NB4 (cell line): ENCODE measurements at places on chromosomes 5 and 9.

DNA sequence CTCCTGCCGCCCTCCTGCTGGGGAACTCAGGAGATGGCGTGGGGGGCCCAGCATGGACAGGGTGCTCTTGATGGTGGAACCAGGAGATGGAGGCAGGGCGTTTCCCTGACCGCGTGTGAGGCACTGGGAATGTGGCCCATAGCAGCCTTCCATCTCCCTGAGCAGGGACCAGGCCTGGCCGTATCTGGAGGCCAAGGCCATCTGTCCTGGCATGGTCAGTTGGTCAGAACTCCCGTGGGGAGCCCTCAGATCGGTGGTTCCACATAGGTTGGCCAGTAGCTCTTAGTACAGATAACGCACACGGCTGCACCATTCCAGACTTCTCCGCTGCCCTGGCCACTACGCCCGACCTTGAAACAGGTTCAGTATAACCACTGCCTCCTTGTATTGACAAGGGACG is 77.6 kb downstream of the KCNT1 start:
- no peak for DNase-seq

- no peak for DNase-seq
These were observed 371.9 kb downstream of the CETN3 start for GRCh38 chr5:90037646-90038045.

- DNase-seq: no peak
These were observed 166.5 kb downstream of the MAPKAP1 start for GRCh38 chr9:125540497-125540896.

GRCh38 chr9:98288881-98289280 is 33.4 kb upstream of the TBC1D2 start:
- DNase-seq: no peak

DNA sequence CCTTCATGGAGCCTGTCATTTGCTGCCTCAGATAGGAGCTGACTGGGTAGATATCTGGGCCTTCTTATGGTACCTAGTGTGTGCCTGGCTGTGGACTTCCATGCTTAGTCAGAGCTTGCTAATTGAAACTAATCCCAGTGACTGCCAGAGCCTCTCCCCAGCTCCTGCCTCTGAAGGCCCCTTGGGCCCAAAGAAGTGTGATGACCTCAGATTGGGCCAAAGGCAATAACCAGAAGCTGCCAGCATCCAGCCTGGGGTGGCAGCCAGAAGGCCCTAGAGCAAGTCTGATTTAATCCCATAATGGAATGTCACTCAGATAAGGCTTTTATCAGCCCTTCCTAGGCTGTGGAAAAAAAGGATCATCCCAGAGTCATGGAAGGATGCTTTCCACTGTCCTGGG is 17.1 kb upstream of the CDC23 start:
- DNase-seq: no peak

DNA sequence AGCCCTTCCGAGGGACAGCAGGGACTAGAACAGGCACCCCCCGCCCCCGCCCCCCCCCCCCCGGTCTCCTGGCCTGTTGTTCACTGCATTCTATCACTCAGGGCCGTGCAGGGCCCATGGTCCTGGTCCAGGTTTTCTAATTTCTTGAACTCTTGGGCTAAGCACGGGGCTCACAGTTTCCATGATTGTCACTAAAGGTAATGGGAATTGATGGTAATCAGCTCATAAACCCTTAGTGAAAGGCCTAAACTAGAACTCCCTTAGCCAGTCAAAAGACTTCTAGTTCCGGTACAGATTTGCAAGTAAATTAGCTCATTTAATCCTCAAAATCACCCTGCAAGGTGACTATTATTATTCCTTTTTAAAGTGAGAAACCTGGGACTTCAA is 14.7 kb upstream of the PWWP2A start:
- DNase-seq: no peak

- DNase-seq: no peak
These were observed 7.2 kb upstream of the MCC start for GRCh38 chr5:113495422-113495841.

DNA sequence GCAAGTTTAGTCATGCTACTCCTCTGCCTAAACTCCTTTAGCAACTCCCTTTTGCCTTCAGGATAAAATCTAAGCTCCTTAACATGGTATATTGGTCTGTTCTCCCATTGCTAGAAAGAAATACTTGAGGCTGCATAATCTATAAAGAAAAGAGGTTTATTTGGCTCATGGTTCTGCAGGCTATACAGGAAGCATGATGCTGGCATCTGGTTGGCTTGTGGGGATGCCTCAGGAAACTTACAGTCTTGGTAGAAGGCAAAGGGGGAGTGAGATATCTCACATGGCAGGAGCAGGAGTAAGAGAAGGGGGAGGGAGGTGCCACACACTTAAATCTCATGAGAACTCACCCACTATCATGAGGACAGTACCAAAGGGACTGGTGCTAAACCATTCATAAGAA is 145.0 kb downstream of the GDNF start:
- no peak for DNase-seq

- no peak for DNase-seq
These were observed 635.8 kb downstream of the PDE4D start for GRCh38 chr5:59257488-59258400.

DNA sequence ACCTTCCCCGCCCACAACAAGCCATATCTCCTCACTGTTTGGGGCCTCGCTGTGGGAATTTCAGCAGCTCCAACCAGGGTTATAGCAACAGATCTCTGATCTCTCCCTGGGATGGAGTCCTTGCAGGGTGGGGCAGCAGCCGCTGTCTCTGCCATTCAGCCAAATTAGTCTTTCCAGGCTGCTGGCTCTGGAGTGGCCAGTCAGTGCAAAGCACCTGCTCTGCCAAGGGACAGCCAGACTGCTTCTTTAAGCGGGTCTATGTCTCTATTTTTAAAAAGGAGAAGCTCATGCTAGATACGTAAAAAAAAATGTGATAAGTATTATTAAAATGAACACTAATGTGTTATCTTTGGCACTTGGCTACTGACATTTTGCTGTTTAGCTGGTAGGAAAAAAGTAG is 380.2 kb downstream of the CDH10 start:
- DNase-seq: no peak

DNA sequence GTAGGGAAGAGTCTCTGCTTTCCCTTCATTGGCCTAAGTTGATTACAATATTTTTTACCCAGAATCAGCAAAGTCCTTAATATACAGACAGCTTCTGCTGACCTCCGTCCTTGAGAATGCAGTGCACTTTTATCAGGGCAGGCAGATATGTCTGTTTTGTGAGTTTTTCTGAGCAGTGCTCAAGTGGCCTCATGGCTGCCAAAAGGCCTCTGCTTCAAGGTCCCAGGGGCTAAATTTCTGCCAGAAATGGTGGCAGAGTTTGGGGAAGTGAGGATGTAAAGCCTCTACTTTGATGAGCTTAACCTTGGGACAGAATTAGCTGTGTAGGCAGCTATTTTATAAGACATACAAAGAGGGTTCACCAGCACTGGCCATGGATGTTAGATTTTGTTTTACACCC is 275.8 kb downstream of the ADAMTSL1 start:
- no peak for DNase-seq

GRCh38 chr9:107999011-107999410 is 509.4 kb upstream of the KLF4 start:
- DNase-seq: no peak

DNA sequence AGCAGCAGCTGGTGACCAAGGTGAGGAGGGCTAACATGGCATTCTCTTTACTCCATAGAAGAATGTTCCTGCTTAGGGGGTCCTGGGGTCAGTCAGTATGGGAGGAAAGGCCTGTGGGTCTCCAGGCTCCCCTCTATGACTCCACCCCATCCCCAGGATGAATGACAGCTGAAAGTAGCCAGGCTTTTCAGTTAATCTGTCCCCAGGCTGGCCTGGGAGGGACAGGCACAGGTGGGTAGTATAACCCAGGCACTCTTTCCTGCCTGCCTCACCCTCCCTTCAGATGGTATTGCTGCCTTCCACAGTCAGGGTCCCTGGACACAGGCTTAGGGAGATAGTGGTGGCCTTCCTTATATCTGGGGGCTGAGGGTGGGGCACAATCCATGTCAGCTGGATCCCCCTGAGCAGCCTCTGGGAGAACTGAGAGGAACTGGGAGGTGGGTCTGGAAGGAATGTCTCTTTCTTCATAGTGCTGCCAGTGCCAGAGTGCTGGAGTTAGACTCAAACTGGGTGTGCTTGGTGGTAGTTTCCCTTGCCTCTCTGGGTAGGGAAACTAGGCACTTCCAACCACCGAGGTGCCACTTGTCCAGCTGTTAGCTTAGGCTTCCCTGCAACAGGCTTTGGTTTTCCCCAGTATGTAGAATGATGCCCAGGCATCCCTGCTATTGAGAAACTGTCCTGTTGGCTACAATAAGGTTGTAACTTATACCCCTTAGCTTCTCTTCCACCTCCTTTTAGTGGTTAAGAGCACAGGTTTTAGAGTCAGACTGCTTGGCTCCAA is 27.8 kb downstream of the LARP1 start:
- no peak for DNase-seq

- no peak for DNase-seq
These were observed 910 bp upstream of the GARNL3 start for GRCh38 chr9:127263664-127264063.

- no peak for DNase-seq
These were observed 100.5 kb downstream of the XRCC4 start for GRCh38 chr5:83177803-83178202.

DNA sequence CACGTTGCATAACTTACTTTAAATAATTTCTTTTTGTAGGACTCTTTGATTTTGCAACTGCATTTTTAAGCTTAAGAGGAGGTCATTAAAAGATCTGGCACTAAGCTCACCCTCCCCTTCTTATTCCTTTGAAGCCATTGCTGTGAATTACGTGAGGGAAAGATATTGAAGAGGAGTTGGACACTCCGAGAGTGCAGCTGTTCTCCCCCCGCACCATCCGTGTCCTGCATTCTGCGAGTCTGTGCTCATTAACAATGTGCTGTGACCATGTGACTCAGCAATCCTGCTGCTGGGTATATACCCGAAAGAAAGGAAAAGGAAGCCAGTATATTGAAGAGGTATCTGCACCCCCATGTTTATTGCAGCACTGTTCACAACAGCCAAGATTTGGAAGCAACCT is 40.0 kb downstream of the NXNL2 start:
- peak; percentile 19 for DNase-seq

- no peak for DNase-seq
These were observed 133.0 kb downstream of the EBF1 start for GRCh38 chr5:158966716-158967115.

- no peak for DNase-seq
These were observed 1060.4 kb downstream of the CDH12 start for GRCh38 chr5:21792748-21793147.

DNA sequence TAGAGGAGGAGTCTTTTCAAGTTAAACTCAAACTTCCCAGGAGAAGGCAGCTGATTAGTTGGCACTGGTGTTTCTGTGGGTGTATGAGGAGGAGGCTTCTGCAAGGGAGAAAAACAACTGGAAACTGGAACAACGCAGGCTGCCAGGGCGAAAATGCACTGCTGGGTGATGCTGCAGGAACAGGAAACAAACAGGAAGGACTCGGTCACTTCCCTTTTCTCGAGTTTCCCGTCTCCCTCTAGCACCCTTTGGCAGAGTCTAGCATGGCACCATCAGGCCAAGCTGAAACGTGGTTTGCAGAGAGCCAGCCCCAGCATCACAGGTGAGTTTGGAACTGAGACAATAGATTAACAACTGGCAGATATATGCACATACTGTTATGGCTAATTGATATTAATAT is 77.5 kb upstream of the CAST start:
- peak; percentile 10 for DNase-seq

DNA sequence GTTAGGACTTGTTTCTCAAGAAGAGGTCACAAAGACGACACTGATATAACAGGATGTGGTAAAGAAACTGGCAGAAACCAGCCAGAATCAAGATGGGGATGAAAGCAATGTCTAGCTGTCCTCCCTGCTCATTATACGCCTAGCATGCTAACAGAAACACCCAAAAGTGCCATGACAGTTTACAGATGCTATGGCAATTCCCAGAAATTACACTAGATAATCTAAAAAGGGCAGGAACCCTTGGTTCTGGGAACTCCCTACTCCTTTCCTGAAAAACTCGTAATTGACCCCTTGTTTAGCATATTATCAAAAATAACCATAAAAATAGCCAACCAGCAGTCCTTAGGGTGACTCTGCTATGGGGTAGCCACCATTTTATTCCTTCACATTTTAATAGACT is 10.9 kb upstream of the MRPS30 start:
- no peak for DNase-seq

DNA sequence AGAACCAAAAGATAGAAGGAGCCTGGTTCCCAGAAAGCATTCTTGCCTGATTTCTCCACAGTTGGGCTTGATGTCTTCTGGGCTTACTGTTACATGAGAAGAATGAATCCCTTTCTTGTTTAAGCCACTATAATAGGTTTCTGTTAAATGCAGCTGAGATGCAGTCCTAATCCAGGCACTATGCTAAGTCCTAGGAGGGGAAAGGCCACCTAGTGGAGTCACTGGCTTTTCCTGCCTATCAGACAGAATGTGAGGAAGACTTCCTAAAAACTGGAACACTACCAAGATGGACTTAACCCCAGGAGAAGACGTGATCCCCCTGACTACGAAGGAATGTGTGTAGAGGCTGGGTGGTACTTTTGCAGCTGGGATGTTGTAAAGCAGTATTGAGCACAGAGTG is 34.3 kb upstream of the FSD1L start:
- DNase-seq: peak; percentile 34

DNA sequence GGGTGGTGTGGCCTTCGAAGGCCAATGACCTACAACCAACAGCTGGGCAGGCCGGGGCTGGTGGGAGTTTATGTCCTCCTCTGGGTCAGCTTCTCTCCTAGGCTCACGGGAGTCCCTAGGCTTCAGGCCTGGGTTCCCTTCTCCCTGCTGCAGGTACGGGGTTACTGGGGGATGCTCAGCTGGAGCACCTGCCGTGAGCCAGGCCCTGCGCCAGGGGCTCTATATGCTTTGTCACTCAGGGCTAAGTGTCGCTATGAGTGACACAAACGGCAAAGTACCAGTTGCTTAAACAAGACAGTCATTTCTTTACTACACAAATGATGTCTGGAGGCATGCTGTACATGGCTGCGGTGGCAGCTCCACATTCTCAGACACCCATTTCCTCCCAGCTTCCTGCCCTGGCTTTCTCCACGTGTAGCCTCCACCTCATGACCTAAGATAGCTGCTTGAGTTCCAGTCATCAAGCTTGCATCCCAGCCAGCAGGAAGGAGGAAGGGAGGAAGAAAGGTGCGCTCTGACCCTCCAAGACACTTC is 22.5 kb upstream of the NINJ1 start:
- no peak for DNase-seq

DNA sequence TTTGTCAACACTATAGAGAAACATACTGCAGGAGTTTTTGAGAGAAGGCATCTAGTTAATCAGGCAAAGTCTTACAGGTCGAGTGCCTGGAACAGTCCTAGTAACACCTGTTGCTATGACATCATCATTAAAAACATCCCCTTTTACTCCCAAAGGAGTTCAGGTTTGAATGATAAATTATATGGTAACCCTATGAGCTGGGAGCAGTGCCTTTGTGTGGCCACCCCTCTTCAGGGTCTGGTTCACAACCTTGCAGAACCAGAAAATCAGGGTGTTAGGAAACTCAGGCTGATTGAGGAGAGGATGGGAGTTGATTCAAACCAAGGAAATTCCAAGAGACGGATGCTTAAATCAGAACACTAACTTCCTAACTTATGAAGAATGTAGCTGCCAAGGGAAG is 179.1 kb upstream of the RASEF start:
- no peak for DNase-seq

- no peak for DNase-seq
These were observed 30.9 kb downstream of the CEMIP2 start for GRCh38 chr9:71737455-71737854.

GRCh38 chr9:36151316-36152210 is 15.0 kb downstream of the GLIPR2 start:
- DNase-seq: peak; percentile 93

GRCh38 chr5:150131978-150132694 is 23.5 kb downstream of the PDGFRB start:
- DNase-seq: peak; percentile 90

GRCh38 chr5:86999951-87000350 is 267.7 kb upstream of the RASA1 start:
- no peak for DNase-seq
